ENCODE measurements at places on chromosomes 5 and 9. TPM values are rescaled to one million over a fixed set of nuclear protein-coding genes. Genes with fewer than 3 reads are reported as not detected.

DNA sequence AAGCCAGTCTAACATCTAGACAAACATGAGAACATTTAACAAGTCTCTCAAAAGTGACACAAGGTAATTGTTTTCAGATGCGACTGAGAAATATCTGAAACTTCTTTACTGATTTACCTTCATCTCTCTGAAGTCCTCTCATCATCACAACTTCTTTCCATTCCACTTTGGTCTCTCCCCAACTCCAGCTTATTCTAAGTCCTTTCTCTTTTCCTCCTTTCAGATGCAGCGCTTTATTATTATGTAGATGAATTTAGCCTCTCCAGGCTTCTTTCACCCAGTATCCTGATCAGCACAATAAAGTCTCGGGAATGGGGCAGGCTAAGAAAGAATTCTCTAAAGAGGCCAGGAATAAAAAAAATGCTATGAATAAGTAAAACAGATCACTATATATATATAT lies 128.0 kb downstream of the KCTD16 start:
- DNase-seq, result no peak

GRCh38 chr9:75500479-75500878 lies 390.0 kb upstream of the PCSK5 start:
- no peak for DNase-seq

DNA sequence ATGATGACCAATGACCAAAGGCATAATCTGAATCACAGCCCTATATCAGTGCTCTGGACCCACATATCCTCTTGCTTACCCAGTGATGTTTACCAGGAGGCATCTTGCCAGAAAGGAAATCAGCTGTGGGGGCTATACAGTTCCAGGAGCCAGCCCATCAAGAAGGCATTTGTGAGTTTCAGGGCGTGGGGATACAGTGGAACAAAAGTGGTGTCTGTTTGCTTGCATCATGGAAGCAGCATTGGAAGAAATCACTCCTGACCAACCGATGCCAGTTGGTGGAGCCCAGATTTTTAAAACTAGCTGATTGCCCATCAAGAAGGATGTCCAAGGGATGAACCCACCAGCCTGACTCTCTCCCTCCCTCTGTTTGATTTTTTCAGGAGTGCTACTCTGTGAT lies 106.5 kb upstream of the EGFLAM start:
- DNase-seq, result no peak

- DNase-seq, result no peak
Observed at GRCh38 chr5:82599030-82599429, 320.9 kb upstream of the RPS23 start.

- DNase-seq, result peak; percentile 83
Observed at GRCh38 chr5:74640954-74641734, 616 bp upstream of the ENC1 start.

DNA sequence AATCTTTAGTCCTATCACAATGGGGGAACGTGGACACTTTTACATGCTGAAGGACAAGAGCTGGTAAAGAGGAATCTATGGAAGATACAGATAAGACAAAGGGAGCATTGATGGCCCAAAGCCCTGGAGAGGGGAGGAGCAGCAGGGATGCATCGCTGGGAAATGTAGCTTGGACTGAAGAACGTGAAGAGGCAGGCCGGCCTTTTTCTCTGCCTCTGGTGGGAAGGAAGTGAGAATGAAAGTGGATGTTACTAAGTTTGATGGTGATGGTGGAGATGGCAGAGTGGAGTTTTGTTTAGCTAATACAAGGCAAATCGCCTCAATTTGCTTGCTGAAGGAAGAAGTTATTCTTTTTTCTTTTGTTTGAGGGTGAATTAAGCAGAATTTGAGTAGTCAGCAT lies 124.6 kb upstream of the TAF11L2 start:
- DNase-seq, result no peak

DNA sequence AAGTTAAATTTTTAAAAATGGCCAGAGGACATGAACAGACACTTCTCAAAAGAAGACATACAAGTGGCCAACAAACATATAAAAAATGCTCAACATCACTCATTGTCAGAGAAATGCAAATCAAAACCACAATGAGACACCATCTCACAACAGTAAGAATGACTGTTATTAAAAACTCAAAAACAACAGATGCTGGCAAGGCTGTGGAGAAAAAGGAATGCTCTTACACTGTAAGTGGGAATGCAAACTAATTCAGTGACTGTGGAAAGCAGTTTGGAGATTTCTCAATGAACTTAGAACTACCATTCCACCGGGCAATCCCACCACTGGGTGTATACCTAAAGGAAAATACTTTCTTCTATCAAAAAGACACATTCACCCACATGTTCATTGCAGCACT lies 168.5 kb upstream of the PIK3R1 start:
- no peak for DNase-seq

DNA sequence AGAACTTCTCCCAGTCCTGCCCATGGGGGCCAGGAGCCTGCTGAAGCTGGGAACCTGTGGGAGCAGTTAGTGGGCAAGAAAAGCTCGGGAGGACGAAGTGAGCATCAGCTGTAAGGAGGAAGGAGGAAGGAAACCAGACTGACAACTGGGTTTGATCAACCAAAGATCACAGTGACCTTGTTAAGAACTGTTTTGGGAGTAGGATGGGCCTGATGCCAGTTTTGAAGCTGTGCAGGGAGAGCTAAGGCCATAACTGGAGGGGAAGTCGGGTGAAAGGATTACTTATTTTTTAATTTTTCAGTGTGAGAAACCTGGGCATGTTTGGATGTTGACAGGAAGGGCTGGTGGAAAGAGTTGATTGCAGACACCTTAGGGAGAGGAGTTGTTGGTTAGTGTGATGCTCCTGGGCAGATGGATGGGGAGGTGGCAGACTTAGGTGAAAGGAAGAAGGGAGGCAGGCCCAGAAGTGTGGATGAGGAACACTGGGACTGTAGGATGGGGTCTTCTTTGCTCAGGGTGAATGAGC lies 58.3 kb upstream of the KLF4 start:
- no peak for DNase-seq

- peak; percentile 10 for DNase-seq
Observed at GRCh38 chr9:76136986-76137385, 246.5 kb downstream of the PCSK5 start.

- DNase-seq, result no peak
Observed at GRCh38 chr5:68077349-68077894, 138.1 kb upstream of the PIK3R1 start.

DNA sequence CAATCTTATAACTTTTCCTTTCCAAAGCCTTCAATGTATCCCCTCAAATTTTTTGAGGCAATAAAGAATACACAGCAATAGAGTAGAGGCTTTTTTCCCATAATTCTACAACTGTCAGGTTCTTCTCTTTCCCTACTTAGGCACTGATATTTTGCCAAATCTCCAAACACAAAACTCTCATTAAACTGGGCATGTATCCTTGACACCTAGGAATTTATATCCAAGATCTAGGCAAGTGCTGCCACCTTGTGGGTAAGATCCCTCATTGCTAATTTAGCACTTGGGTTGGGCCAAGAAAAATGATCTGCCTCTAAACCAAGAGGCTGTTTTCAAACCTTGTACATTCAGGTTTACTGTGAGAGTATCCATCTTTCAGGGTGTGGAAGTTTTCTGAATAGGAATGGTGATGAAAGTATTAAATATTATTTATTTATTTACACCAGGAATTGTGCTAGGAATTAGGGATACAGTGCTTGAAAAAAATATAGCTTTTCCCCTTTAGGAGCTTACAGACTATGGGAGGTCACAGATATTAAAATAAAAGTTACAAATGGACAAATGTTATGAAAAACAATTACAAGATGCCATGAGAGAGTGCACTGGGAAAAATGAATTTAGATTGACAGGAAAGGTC lies 17.6 kb downstream of the TSTD2 start:
- DNase-seq, result peak; percentile 85

DNA sequence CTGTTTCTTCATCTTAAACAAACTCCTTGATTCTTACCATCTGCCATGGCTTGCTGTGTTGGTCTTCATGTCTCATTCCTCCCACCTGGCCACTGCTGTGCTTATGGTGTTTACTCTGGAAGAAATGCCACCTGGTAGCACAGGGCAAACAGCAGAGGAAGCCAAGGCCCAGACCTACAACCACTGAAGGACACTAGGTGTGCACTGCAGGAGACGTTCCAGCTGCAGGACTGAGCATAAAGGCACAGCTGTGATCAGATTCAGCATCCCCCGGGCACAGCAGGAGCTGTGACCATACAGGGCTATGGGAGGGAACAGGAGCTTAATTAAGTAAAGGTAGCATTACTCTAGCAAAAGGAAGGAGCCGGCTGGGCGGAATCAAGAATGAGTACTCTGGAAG lies 12.6 kb upstream of the GNAQ start:
- no peak for DNase-seq

GRCh38 chr5:90621848-90622247 lies 63.3 kb downstream of the ADGRV1 start:
- no peak for DNase-seq

DNA sequence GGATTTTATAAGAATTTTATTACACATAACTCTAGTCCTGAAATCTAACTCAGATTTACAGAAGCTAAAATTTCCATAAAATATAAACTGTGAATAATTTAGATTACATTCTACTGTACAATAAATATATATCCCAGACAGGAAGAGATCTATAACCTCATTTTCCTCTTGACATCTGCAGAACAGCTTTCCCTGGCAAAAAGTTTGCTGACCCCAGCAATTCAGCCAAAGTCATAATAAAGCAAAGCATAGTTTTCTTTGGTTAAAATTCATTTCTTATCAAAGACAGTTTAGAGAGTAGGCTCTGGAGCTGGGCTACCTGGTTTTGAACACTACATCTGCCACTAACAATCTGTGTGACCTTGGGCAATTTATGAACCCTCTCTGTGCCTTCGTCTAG lies 372.5 kb downstream of the CAAP1 start:
- no peak for DNase-seq

DNA sequence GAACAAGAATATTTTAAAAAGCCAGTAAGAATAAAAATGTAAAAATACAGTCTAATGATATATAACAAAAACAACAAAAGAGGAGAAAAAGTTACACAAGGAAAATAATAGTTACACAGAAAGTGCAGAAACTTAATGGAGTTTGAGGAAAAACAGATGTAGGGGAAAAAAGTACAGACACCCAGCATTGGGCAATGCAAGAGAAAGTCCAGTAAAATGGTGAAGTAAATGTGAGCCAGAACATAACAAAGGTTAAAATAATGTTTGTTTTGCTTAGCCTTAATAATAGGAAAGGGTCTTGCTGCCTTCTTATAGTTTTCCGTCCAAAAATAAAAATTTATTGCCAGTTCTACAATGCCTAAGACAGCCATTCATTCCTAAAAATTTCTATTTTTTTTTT lies 364.2 kb downstream of the NNT start:
- no peak for DNase-seq

DNA sequence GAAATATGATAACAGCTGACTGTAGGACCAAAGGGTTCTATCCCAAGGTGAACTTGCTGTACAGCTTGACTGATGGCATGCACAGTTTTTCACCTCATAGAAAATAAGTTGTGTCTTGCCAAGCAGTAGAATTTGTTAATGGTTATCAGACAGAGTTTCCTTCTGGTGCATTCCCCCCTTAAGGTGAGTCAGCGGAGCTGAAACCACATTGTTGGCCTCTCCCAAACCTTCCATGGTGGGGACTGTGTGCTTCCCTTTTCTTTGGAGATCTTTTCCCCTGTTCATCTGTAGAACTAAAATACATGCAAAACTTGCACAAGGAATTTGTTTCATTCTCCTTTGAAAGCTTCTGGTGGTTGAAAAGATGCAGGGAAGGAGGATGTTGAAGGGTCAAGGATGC lies 179.8 kb downstream of the FGF1 start:
- no peak for DNase-seq

GRCh38 chr5:110751902-110752762 lies 13.3 kb downstream of the SLC25A46 start:
- DNase-seq, result peak; percentile 5

GRCh38 chr9:108617676-108618075 lies 238.1 kb downstream of the ACTL7B start:
- no peak for DNase-seq

- peak; percentile 19 for DNase-seq
Observed at GRCh38 chr9:84669288-84670137, at the start of gene NTRK2. NTRK2 (plus strand) TSS chr9:84669729; CDS start chr9:84670749, 1,020 bp downstream.

DNA sequence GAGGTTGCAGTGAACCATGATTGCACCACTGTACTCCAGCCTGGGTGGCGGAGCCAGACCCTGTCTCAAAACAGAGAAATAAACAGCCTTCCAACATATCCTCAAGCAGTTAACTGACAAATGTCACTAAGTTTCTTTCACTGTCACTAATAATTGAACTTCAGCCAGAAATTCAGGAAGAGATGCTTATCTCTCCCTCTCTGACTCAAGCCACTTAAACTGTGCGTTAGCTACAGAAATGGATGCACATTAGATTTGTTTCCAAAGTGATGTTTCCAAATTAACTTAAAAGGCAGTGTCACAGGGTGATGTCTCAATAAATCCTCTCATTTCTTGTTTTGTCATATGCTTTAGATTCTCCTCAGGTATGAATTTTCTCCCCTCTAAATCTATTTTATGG lies 164.9 kb downstream of the KDM4C start:
- no peak for DNase-seq

GRCh38 chr5:16461782-16462181 lies 3.8 kb downstream of the ZNF622 start:
- no peak for DNase-seq

Gene SLCO4C1
- total RNA-seq, result 0.14 TPM

Gene AK3
- total RNA-seq, result 65.0 TPM

Gene TGFBI
- 3.9 TPM for total RNA-seq

Gene PDE4D
- 41.0 TPM for total RNA-seq

Gene CD274
- 17.7 TPM for total RNA-seq

Gene MARCOL
- not detected for total RNA-seq

Gene MEGF10
- total RNA-seq, result 0.37 TPM

Gene HACD4
- total RNA-seq, result 0.51 TPM

Gene MLANA
- not detected for total RNA-seq
